Progenitor cell of endocrine pancreas (in vitro differentiated cells): ENCODE measurements at places on chromosomes 5 and 9. TPM values are rescaled to one million over a fixed set of nuclear protein-coding genes. Genes with fewer than 3 reads are reported as not detected.

IL4 gene
- not detected in 2 replicates for total RNA-seq

C7 gene
- total RNA-seq: 5.7 and 6.1 TPM in 2 replicates

TAF11L8 gene
- total RNA-seq: not detected in 2 replicates

TESK1 gene
- total RNA-seq: 62.3 and 63.2 TPM in 2 replicates

NSG2 gene
- total RNA-seq: 1.4 and 1.6 TPM in 2 replicates

HOMER1 gene
- 22.3 and 29.3 TPM in 2 replicates for total RNA-seq

ITGA1 gene
- total RNA-seq: 6.4 and 7.8 TPM in 2 replicates

GFRA3 gene
- total RNA-seq: 22.9 and 24.4 TPM in 2 replicates

GMCL2 gene
- not detected in 2 replicates for total RNA-seq

SPEF2 gene
- 15.6 and 16.0 TPM in 2 replicates for total RNA-seq

CTXN3 gene
- not detected in 2 replicates for total RNA-seq

PKD2L2 gene
- total RNA-seq: not detected in 2 replicates

TMEM161B gene
- total RNA-seq: 20.1 and 21.1 TPM in 2 replicates

PCDHA11 gene
- 10.0 and 10.5 TPM in 2 replicates for total RNA-seq

KLF4 gene
- total RNA-seq: 8.0 and 9.2 TPM in 2 replicates

PCDHGC5 gene
- total RNA-seq: 1.2 and 1.3 TPM in 2 replicates

NR2F1-AS1 gene
- 6.3 and 10.6 TPM in 2 replicates for total RNA-seq

SREK1IP1 gene
- total RNA-seq: 25.8 and 26.5 TPM in 2 replicates

PTPN3 gene
- 3.7 and 4.8 TPM in 2 replicates for total RNA-seq

PTCD2 gene
- 8.9 and 13.5 TPM in 2 replicates for total RNA-seq

TAF1L gene
- not detected in 2 replicates for total RNA-seq

CDC26 gene
- 33.0 and 36.6 TPM in 2 replicates for total RNA-seq

SH3RF2 gene
- total RNA-seq: 16.7 and 17.6 TPM in 2 replicates

TPD52L3 gene
- not detected in 2 replicates for total RNA-seq

CD180 gene
- total RNA-seq: not detected in 2 replicates

CORO2A gene
- total RNA-seq: 6.0 and 7.0 TPM in 2 replicates

IFNA13 gene
- total RNA-seq: not detected in 2 replicates

PRRX2 gene
- 0.79 and 0.91 TPM in 2 replicates for total RNA-seq

HSPB3 gene
- not detected in 2 replicates for total RNA-seq

ADAMTS16 gene
- total RNA-seq: 33.1 and 40.7 TPM in 2 replicates

ZDHHC11 gene
- total RNA-seq: 44.3 and 47.6 TPM in 2 replicates

SLC2A6 gene
- total RNA-seq: 4.7 and 5.2 TPM in 2 replicates

LMBRD2 gene
- 6.9 and 7.5 TPM in 2 replicates for total RNA-seq

ZNF608 gene
- 134 and 148 TPM in 2 replicates for total RNA-seq

NXNL2 gene
- total RNA-seq: 0.31 TPM in 1 of 2 replicates, not detected in the other

AJM1 gene
- 5.1 and 5.8 TPM in 2 replicates for total RNA-seq

PIP5KL1 gene
- 3.4 and 3.6 TPM in 2 replicates for total RNA-seq

EIF4E1B gene
- total RNA-seq: not detected in 2 replicates

TMEM215 gene
- not detected in 2 replicates for total RNA-seq

NEK6 gene
- total RNA-seq: 23.9 and 24.4 TPM in 2 replicates

EPB41L4A gene
- total RNA-seq: 34.2 and 37.7 TPM in 2 replicates

SMC2 gene
- 26.6 and 28.2 TPM in 2 replicates for total RNA-seq

CATSPER3 gene
- 1.3 and 1.4 TPM in 2 replicates for total RNA-seq

ATP10B gene
- total RNA-seq: 1.6 and 1.7 TPM in 2 replicates
